ENCODE measurements at places on chromosomes 12 and 14.

- no peak for DNase-seq
Measured at GRCh38 chr12:33439587-33440011, at the start of gene SYT10. Gene SYT10, minus strand, starts transcription at chr12:33439819. Its CDS starts 297 bp downstream, at chr12:33439522.

- DNase-seq: no peak
Measured at GRCh38 chr12:51922146-51922545, 14.8 kb downstream of the ACVRL1 start.

- no peak for DNase-seq
Measured at GRCh38 chr12:114361992-114362391, 44.0 kb downstream of the TBX5 start.

- no peak for DNase-seq
Measured at GRCh38 chr12:88922816-88923215, 342.5 kb upstream of the KITLG start.

DNA sequence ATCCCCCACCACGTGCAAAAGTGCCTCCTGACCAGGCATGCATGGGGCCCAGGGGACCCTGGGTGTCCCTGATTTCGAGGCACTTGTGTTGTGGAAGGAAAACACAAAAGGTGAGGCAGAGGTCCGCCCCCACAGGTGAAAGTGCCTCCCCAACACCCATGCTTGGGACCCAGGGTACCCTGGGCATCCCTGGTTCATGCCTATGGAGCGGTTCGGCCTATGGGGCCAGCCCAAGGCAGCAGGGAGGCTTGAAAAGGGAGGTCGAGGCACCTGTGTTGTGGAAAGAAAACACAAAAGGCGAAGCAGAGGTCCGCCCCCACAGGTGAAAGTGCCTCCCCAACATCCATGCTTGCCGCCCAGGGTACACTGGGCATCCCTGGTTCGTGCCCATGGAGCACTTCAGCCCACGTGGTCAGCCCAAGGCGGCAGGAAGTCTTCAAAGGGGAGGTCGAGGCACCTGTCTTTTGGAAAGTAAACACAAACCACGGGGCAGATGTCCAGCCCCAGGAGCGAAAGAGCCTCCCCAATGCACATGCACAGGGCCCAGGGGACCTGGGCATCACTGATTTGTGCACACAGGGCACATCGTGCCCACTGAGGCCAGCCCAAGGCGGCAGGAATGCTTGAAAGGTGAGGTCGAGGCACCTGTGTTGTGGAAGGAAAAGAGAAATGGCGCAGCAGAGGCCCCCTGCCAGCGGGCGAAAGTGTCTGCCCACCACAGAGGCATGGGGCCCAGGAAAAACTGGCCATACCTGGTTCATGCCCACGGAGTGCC, 375.5 kb downstream of the ALG10 start:
- no peak for DNase-seq

- DNase-seq: no peak
Measured at GRCh38 chr12:116759783-116760621, 21.9 kb downstream of the RNFT2 start.

- DNase-seq: no peak
Measured at GRCh38 chr12:92602476-92602875, 100.3 kb upstream of the PLEKHG7 start.

- DNase-seq: no peak
Measured at GRCh38 chr12:113478351-113479011, 6.8 kb upstream of the LHX5 start.

GRCh38 chr14:67738740-67739504, 37.2 kb downstream of the RDH12 start:
- no peak for DNase-seq

GRCh38 chr12:16857456-16857923, 251.5 kb upstream of the LMO3 start:
- no peak for DNase-seq

- no peak for DNase-seq
Measured at GRCh38 chr14:89588016-89588415, 171.0 kb upstream of the FOXN3 start.

- DNase-seq: peak; percentile 37
Measured at GRCh38 chr14:68814539-68815297, 21.9 kb upstream of the ZFP36L1 start.

GRCh38 chr12:51865757-51866270, 17.3 kb upstream of the FIGNL2 start:
- DNase-seq: no peak

DNA sequence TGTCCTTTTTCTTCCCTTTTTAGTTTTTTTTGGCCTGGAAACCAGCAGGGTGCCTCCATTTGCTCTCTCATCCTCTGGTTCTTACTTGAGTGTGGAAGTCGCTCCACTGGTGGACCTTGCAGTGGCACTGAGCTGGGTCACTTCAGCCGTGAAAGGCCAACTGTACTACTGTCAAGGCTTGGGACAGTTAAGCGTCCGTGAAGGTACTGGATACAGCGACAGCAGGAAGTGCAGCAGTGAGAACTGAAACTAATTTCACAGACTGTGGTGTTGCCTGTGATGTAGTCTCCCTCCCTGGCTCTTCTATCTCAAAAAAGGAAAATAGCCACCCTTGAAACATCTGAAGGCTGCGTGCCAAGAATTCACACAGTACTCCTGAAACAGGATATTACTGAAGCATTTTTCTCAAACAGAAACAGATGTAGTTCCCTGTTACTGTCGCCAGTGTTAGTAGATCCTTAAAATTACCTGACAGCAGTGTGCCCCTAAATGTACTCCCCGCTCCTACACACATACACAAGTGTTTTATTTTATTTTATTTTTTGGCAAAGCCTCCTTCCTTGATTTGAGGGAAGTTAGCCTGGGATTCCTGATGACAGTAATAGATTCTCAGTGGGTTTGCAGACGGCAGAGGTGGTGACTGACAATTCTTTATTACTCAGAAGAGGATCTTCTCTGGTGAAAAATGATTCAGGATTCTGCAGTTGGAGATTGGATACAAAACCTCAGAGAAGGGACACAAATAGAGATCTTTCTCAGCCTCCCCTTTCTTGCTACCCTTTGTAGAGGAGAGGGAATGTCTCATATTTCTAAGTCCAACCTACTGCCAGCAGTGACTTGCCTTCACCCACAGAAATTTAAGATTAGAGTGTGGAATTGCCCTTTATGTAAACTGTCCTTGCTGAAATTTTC, 4.4 kb downstream of the SUSD6 start:
- DNase-seq: no peak

DNA sequence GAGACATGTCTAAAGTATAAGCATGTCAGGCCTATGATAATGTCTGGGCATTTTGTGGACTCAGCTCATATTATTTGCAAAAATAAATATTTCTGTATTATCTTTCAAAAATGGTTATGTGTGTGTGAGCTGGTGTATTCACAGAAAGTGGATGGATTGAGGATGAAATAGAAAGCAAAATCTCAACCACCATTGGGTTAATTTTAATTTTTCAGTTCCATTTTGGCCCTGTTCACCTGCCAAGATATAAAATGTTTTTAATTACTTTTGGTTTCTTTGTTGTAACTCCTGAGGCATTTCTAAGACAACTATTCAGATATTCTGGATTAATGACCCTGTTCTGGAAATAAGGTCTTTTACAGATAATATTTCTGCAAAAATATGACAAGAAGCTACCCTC, 232.7 kb upstream of the PPFIA2 start:
- DNase-seq: no peak

GRCh38 chr14:59332727-59333126, 132.5 kb downstream of the GPR135 start:
- DNase-seq: no peak

- no peak for DNase-seq
Measured at GRCh38 chr12:109650808-109651207, 62.8 kb upstream of the FAM222A start.

GRCh38 chr12:15458008-15458407, 135.7 kb downstream of the PTPRO start:
- DNase-seq: no peak

DNA sequence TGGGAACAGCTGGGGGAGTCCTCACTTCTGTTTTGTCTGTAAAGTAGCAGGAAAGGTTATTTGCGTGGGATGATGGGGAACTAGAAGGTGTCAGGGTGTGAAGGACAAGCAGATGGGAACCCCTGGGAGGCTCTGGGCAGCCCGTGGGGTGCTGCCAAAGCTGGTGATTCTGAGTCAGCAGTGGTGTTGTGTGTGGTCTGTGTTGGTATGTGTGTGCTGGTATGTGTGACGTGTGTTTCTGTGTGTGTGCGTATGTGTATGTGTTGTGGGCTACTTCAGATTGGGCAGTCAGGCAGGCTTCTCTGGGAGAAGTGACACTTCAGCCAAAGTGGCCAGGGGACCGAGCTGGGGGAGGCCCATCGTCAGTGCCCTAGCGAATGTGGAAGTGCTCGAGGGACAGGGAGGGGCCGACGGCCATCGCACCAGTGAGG, 15.3 kb upstream of the BDKRB2 start:
- DNase-seq: no peak

DNA sequence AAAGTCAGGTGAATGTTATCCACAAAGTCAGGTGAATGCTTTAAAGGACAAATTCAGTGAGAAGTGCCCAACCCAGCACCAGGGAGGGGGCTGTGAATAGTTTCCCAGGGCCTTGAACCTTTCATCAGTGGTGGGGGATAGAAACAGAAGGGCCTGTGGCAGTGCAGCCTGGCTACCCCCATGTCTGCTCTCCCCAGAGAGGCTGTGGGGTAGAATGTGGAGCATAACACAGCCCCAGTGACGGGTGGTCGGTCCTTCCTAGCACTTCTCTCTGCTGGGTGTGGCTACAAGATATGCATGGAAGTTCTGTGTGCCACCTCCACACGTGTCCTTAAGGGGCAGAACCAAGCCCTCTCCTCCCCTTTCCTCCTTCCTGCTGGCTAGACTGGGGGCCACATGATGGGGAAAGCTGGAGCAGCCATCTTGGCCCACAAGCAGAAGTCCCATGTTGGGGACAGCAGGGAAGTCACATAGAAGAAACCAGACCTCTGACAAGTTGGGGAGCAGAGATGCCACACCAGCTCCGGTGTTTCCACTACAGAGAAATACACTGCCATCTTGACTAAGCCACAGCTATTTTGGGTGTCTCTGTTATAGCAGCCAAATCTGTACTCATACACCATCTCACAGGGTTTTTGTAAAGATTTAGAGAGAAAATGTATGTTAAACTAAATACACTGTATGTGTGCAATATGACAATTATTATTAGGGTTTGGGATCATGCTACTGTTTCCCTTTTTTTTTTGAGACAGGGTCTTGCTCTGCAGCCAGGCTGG, 17.0 kb downstream of the RITA1 start:
- no peak for DNase-seq

DNA sequence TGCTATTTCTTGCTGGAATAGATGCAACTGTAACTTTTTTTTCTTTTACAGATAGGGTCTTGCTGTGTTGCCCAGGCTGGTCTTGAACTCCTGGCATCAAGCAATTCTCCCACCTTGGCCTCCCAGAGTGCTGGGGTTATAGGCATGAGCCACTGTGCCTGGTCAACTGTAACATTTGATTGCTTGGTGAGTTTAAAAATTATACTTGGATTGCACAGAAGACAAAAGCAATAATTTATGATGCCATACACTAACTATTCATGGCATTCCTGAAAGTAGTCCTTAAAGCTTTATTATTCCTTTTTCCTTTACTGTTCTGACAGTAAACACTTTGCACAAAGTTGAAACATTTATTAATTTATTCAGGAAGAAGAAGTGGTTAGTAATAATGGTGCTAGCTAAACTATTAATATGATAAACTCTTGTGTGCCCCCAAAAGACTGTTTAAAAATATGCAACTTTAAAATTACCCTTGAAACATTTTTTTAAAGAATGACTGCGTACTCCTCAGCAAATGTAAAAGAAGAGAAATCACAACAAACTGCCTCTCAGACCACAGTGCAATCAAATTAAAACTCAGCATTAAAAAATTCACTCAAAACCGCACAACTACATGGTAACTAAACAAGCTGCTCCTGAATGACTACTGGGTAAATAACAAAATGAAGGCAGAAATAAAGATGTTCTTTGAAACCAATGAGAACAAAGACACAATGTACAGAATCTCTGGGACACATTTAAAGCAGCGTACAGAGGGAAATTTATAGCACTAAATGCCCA, 8.3 kb downstream of the PTPRB start:
- no peak for DNase-seq

DNA sequence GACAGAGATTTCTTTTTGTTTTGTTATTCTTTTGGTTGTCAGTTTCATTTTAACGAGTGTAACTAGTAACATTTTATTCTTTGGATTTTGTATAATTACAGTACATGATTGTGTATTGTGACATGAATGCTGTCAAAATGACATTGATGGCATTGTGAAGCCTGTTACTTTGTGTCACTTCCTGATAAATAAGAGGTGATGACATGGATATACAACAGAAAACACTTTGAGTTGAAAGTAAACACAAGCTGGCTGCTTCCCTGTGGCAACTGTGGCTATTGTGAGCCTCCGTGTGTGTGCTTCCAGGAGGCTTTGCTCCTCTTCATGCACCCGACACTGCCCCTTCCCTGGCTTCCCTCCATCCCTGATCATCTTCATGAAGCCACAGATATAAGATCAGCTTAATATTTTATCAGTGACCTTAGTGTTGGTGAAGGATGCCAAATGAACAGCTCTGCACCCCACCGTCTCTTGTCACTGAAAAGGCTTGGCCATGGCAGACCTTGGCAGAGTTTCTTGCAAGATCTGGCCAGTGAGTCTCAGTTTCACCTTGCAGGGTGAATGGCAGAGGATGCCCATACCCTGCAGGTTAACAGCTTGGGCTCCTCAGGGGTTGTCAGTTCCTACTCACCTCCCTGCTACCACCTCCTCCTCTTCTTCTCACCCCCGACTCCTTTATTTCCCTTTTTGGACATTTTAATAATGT, 191.9 kb downstream of the EPS8 start:
- no peak for DNase-seq

DNA sequence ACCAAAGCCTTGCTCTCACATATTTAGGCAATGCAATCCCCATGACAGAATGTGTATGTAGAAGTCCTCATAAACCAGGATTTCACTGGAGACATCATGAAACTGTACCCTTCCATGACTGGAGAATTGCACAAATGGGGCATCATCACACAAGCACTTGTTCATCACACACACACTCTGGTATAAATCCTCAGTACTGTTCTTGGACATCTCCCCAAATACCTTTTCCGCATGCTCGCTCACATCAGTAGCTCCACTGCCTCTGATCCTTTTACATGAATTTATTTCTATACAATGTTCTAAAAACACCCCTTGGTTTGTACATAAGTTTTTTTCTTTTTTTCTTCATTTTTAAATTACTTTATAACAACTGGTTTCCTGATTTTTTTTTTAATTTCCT, 3.3 kb upstream of the ING4 start:
- no peak for DNase-seq

DNA sequence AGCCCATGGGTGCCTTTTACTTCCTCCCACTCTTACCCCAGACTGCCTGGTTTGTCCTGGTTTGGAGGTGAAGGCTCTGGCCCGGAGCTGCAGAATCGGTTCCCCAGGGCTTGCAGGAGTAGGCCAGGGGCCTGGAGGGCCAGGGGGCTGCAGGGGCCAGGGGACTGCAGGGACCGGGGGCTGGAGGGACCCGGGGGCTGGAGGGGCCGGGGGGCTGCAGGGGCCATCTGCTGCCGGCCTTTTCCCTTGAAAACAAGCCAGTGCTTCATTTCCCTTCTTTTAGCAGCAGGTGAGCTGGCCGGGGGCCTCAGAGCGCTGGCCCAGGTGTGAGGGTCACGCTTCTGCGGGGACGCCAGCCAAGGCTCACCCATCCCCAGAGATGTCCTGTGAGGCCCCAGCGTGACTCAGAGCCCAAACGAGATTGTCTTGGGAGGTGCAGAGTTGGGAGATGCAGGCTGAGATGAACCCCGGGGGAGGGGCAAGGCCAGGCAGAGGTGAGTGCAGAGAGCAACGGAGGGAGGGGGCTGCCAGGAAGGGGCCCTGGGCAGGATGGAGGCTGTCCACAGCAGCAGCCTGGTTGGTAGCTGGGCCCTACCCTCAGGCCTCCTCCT, 154.9 kb downstream of the KIF26A start:
- DNase-seq: no peak

All from NCI-H510A (cell line).